Transverse colon (tissue), 4 donors: ENCODE measurements at places on chromosomes 11 and 22.

GRCh38 chr22:30721741-30722140 is 27.1 kb downstream of the OSBP2 start:
- H3K4me1 ChIP-seq, result no peaks in the 10 kb centered on the region
- no peak overlapping the region for H3K4me3 ChIP-seq
- H3K27me3 ChIP-seq, result no peaks in the 10 kb centered on the region
- H3K36me3 ChIP-seq, result no peaks in the 10 kb centered on the region

GRCh38 chr22:19859861-19860510 is 5.3 kb upstream of the GNB1L start:
- DNase-seq, result no peak
- H3K27me3 ChIP-seq, result no peaks in the 10 kb centered on the region
- peaks cover 8% of the 10 kb centered on the region for H3K4me1 ChIP-seq
- no peak overlapping the region for H3K27ac ChIP-seq
- H3K4me3 ChIP-seq, result no peak overlapping the region

GRCh38 chr11:60570970-60571369 is 55.8 kb downstream of the MS4A13 start:
- H3K27me3 ChIP-seq, result no peaks in the 10 kb centered on the region
- H3K4me3 ChIP-seq, result no peak overlapping the region
- H3K27ac ChIP-seq, result no peak overlapping the region

DNA sequence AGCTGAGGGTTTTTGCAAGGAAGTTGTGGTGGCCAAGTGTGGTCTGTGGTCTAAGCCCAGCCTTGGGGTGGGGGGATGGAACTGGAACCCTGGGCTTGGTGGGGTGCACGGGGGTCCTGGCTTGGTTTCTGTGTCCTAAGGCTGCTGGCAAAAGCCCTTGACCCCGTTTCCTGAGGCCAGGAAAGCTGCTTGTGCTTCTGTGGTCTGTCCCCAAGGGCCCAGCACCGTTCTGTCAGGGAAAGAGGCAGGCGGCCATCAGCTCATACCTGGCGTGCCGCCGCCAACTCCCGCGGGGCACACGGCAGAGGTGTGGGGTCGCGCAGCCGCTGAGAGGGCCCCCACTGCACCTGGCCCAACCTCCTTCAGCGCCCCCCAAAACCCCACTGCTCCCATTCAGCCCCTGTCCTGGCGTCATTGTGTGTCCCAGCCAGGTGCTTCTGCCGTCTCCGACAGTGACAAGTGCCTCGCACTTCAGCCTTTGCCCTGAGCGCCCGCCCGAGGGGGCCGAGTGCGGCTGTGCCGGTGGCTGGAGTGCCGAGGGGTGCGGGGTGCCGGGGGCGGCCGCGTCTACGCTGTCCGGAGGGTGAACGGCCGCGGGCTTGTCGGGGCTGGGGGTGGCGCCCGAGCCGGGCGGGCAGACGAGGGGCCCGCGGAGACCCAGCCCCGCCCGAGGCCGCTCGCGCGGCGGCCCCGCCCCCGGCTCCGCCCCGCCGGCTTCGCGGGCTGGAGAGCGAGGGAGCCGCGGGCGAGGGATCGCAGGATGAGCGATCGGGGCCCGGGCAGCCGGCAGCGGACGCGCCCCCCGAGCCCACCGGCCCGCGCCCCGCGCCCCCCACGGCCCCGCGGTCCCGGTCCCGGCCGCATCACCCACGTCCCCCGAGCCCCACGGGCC is at the start of gene CNIH2:
Gene CNIH2, plus strand, starts transcription at position 705 of the 892 bp plus-strand sequence. CDS start 282 bp downstream, outside the sequence.
- H3K4me1 ChIP-seq, result peaks cover 19% of the 10 kb centered on the region
- peak; percentile 47 for DNase-seq
- no peaks in the 10 kb centered on the region for H3K27me3 ChIP-seq
- H3K36me3 ChIP-seq, result peaks cover 30% of the 10 kb centered on the region
- H3K27ac ChIP-seq, result peak within 1 kb of the TSS; percentile 56
- H3K4me3 ChIP-seq, result peak within 1 kb of the TSS; percentile 21

GRCh38 chr11:111335549-111335948 is 37.2 kb downstream of the POU2AF3 start:
- H3K36me3 ChIP-seq, result no peaks in the 10 kb centered on the region
- H3K27me3 ChIP-seq, result no peaks in the 10 kb centered on the region
- peaks cover 16% of the 10 kb centered on the region for H3K4me1 ChIP-seq
- H3K4me3 ChIP-seq, result no peak overlapping the region
- peak overlapping the region; percentile 19 for H3K27ac ChIP-seq

DNA sequence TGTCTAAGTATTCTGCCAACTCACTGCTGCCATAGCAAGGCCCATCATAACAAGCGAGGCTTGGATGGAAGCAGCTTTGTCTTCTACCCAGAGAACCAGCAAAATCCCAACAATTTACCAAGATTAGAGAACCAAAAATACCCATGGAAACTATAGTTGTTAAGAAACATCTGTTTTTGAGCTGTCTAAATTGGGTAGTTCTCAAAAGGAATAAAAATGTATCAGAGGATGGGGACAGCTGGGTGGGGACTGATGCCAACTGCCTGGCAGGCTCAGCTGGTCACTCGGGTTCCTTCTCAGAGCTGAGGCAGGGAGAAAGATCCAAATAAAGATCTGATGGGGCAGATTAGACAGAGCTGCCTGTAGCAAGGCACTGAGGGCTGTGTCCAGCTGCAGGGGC is 85.9 kb upstream of the GRK3 start:
- H3K36me3 ChIP-seq, result no peaks in the 10 kb centered on the region
- no peaks in the 10 kb centered on the region for H3K27me3 ChIP-seq
- DNase-seq, result no peak
- H3K4me3 ChIP-seq, result no peak overlapping the region
- no peak overlapping the region for H3K27ac ChIP-seq

DNA sequence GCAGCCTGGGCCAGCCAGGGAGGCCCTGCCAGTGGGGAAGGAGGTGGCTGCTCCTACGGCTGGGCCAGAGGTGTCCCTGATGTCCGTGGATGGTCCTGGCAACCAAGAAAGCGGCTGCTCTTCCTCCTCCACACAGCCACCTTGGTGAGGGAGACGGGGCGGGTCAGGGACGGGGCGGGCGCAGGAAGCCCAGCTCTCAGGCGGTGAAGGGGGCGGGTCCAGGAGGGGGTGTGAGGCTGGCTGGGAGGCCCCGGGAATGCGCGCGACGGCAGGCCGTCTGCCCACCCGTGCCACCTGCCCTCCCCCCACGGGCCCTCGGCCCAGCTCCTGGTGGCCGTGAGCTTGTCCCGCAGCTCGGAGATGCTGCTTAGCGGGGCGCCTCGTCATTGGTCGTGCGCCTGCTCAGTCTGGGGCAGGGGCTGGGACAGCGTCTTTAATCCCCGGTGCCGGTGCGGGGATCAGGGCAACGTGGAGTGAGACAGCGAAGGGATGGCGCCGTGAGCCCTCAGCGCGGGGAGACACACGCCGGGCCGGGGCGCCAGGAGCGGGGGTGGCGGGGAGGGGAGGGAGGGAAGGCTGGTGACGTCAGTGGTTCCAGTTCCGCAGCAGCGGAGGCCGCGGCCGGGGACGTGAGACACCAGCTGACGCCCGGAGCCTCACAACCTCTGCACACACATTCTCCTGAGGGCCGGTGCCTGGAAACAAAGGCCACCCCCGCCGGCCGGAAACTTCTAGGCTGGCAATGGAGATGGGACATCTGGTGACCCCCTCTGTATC is 6.7 kb upstream of the BRSK2 start:
- peak overlapping the region; percentile 38 for H3K4me3 ChIP-seq
- peaks cover 32% of the 10 kb centered on the region for H3K27me3 ChIP-seq
- H3K36me3 ChIP-seq, result no peaks in the 10 kb centered on the region

DNA sequence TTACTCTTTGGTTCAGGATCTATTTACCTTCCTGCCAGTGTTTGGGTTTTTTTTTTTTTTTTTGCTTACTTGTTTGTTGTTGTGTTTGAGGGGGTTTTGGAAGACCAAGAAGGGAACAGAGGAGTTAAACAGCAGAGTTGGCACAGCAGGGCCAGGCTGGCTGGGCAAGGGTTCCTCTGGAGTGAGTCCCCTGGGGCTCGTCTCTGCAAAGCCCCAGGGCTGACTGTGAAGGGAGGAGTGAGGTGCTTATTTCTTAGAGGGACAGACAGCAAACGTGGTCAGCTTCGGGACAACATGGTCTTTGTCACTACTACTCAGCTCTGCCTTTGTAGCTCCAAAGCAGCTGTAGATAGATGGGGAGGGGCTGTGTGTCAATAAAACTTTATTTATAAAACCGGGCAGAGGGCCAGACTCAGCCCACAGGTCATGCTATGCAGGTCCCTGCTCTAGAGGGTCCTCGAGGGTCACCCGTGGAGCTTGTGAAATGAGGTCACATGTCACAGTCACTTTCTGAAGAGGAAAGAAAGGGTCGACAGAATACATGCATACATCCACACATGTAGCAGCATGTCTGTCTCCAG is 1404.7 kb downstream of the BRD1 start:
- no peaks in the 10 kb centered on the region for H3K36me3 ChIP-seq
- no peak overlapping the region for H3K27ac ChIP-seq
- no peaks in the 10 kb centered on the region for H3K4me1 ChIP-seq

DNA sequence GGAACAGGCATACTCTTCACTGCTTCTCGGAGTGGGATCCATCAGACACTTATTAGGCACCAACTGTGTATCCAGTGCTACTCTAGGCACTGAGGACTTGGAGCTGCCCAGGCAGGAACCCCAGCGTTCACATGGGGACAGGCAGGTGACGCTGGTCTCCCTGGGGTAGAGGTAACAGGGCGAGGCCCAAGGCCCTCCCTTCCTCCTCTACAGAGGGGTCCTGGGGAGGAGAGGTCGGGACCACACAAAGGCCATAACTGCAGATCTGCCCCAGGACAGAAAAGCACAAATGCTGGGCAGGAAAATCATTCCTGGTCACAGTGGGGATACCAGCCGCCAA is 262.2 kb downstream of the BRD1 start:
- H3K4me1 ChIP-seq, result no peaks in the 10 kb centered on the region
- no peak overlapping the region for H3K27ac ChIP-seq
- H3K4me3 ChIP-seq, result no peak overlapping the region
- H3K36me3 ChIP-seq, result no peaks in the 10 kb centered on the region
- DNase-seq, result no peak
- no peaks in the 10 kb centered on the region for H3K27me3 ChIP-seq

- H3K4me3 ChIP-seq, result no peak overlapping the region
- DNase-seq, result no peak
- no peaks in the 10 kb centered on the region for H3K36me3 ChIP-seq
- no peaks in the 10 kb centered on the region for H3K27me3 ChIP-seq
- H3K27ac ChIP-seq, result no peak overlapping the region
Observed at GRCh38 chr11:69472541-69473275, 8.8 kb upstream of the LINC01488 start.

DNA sequence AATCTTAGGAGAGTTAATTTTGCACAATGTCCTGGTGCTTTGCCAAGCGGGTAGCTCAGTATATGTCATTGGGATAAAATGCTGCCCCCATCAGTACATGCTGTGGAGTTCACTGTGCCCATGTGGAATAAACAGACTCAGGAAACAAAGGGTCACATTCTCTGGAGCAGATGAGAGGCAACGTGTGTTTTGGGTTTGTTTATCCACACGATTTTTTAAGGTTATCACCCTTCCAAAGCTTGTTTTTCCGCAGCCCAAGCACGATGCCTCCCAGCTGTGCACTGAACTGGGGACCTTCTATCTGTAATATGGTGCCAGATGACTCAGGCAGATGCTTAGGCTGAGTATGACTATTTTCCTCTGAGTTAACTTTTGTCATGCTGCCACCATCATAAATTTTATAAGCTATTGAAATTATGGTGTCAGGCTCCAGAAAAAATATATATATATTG is 6.5 kb downstream of the OR4D6 start:
- no peak for DNase-seq
- no peak overlapping the region for H3K27ac ChIP-seq
- no peak overlapping the region for H3K4me3 ChIP-seq
- no peaks in the 10 kb centered on the region for H3K36me3 ChIP-seq
- no peaks in the 10 kb centered on the region for H3K27me3 ChIP-seq

DNA sequence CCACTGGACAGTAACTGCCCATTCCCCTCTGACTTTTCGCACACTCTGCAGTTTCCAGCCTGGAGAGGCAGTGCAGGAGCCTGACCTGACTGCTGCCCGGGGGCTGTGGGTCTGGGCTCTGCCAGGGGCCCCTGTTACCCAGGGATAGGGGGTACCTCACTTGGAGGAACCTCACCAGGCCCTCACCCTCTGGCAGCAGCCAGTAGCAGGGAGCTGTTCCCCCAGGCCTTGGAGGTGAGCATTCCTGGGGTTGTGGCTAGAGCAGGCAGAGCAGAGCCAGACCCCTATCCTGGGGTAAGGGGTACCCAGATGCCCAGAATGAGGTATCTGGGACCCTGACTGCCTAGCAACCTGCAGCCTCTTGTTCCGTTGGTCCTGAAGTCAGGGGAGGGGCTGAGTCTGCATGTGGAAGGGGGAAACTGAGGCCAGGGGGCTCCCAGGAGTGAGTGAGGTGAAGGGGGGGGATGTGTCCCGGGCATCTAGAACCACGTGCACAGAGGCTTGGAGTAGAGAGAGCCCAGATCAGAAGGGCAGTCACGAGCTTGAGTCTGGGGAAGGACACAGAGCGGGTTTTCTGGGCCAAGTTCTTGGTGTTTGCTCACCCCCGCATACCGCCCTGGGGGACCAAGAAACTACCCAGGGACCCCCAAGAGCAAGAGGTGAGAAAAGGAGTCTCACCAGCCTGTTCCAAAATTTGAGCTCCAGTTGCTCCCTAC is 43.9 kb upstream of the ACCSL start:
- no peak for DNase-seq
- no peaks in the 10 kb centered on the region for H3K27me3 ChIP-seq
- H3K36me3 ChIP-seq, result no peaks in the 10 kb centered on the region
- no peak overlapping the region for H3K27ac ChIP-seq

GRCh38 chr22:49586244-49586748 is 241.4 kb downstream of the BRD1 start:
- H3K36me3 ChIP-seq, result no peaks in the 10 kb centered on the region
- H3K4me3 ChIP-seq, result no peak overlapping the region
- H3K27ac ChIP-seq, result no peak overlapping the region
- no peak for DNase-seq
- no peaks in the 10 kb centered on the region for H3K27me3 ChIP-seq

DNA sequence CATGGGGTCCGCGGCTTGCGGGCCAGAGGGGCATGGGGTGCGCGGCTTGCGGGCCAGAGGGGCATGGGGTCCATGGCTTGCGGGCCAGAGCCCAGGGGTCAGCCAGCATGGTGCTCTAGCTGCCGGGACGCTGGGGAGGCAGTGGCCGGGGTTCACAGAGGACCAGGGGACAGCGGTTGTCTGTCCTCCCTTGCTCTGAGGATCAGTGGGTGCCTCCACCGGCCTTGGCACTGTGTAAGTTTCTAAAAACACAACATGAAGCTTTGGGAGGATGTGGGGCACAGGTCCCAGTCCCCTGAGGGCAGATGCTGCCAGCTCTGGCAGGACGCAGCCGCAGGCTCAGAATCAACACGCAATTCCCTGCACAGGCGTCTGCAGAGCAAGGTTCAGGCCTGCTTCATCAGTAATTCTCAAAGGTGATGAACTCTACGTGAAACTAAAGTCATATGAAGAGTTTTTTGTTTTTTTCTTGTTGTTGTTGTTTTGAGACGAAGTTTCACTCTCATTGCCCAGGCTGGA is 3.0 kb downstream of the MLC1 start:
- H3K4me3 ChIP-seq, result no peak overlapping the region
- no peak overlapping the region for H3K27ac ChIP-seq
- peaks cover 42% of the 10 kb centered on the region for H3K27me3 ChIP-seq
- DNase-seq, result no peak
- H3K36me3 ChIP-seq, result no peaks in the 10 kb centered on the region

- H3K27ac ChIP-seq, result no peak overlapping the region
- no peaks in the 10 kb centered on the region for H3K36me3 ChIP-seq
- H3K27me3 ChIP-seq, result no peaks in the 10 kb centered on the region
- DNase-seq, result no peak
Observed at GRCh38 chr11:4677948-4678347, 19.7 kb downstream of the OR51E2 start.
